ENCODE measurements at places on chromosomes 3 and 15.
A peak's percentile ranks its signal among the peaks of the same experiment; 100 is the strongest.

DNA sequence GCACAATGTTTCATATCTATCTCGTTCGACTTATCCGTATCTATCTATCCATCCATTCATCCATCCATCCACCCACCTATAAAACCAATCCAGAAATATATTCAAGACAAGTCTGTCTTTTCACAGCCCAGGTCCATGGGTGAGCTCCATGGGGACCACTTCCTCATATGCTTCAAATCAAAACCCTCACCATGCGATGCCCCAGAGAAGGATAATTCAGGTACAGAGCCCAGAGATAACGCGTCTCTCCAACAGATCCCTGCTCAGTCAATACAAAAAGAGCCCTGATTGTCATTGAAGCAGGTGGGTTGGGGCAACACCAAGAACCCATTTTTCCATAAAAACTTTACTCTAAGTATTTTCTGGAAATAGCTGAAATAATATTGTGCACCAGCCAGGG is 47.2 kb downstream of the PCSK6 start:
- DNase-seq = no peak

DNA sequence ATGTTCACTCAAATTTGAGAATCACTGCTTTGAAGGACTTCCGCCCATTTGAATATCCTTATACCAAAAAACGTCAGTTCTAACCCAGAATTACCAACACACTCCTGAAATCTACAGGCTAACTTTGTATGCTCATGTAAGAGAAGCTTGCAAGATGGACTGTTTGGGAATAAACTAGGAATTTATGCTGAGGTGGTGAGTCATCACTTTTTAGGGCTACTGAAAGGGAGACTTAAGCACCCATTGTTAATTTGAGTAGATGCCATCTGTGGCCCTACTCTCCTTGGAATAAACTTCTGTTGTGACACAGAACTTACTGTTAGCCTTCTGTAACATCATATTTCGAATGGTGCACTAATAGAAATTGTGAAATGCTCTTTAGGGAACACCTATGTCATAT is 74.6 kb downstream of the FGF12 start:
- DNase-seq = no peak

DNA sequence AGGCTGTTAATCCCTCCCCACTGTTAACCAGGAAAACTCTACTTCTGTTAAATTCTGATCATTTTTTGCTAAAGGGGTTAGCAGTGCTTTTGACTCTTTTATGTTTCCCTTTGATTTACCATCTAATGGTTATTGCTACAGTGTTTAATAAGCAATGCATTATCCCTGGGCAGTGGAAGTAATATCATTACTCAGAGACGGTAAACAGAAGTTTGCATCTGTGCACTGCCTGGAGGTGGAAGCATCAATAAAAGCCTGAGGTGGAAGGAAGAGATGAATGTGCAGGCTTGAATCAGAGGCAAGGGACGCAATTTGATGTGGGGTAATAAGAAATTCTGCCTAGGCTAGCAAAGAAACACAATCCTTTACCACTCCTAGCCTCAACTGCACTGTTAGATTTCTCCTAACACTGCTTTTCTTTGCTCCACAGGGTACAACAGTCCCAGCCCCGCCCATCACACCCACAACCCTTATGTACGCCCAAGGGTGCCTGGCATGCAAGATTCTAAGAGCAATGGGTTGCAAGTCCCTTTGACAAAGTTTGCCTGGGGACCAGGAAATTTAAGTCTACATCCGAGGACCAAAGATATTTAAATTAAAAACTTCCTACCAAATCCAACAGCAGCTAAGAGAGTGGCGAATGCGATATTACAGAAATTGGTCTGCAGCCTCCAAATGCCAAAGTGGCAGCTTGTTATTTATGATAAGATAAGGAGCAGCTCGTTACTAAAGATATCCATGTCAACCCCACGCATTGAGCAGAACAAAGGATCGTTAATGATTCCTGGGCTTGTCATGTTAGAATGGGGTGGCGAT is 261.4 kb downstream of the FHIT start:
- DNase-seq = no peak

- no peak for DNase-seq
Measured at GRCh38 chr3:17025594-17026139, 140.9 kb downstream of the PLCL2 start.

- DNase-seq = no peak
Measured at GRCh38 chr15:89111352-89111751, 23.1 kb downstream of the ABHD2 start.

DNA sequence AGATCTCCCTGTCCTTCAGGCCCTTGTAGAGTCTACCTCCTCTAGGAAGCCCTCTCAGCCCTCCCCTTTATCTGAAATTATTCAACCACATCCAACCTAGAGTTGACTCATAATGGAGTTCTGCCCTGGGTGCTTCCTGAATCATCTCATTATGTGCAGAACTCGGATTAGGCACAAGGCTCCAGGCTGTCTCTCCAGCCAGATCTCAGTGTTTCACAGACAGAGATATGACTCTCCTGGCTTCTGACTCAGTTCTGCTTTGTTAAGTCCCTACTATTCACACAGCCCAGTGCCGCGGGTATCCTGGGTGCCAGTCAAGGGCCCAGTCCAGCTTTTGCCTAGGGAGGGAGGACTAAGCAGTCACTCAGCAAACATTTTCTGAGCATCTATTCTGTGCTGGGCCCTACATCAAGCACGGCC is 9.3 kb downstream of the STRA6 start:
- peak; percentile 27 for DNase-seq

DNA sequence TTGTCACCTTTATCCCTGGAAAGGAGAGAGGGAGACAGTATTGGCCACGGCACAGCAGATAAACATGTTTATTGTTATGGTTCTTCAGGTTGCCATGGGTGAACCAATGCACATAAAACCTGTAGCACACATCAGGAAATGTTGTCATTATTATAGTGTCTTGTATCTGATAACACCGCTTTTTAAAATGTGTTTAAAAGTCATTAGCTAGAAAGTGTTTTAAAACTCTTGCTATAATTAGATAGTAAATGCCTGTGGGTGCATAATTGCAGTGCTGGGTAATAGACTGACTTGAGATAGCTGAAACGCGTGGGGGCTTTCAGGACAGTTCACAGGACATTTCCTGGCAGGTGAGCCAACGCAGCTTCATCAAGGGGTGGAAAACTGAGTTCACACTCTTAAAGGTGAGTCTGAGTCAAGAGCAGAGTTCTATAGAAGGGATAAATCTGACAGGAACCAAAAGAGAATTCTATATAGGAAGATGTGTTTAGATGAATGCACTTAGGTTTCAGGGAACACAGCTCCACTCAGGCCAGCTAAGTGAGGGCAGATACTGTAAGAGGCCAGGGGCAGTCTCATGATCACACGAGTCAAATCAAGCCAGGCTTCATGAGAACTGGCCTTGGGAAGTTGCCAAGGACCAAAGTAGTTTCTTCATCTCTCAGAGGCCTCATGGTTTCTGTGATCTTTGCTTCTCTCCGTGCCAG is 35.6 kb upstream of the PPP4R2 start:
- DNase-seq = no peak

- DNase-seq = peak; percentile 90
Measured at GRCh38 chr3:14371573-14372474, 30.6 kb upstream of the SLC6A6 start.

GRCh38 chr3:122936335-122936734 is 91.2 kb downstream of the SEMA5B start:
- no peak for DNase-seq

DNA sequence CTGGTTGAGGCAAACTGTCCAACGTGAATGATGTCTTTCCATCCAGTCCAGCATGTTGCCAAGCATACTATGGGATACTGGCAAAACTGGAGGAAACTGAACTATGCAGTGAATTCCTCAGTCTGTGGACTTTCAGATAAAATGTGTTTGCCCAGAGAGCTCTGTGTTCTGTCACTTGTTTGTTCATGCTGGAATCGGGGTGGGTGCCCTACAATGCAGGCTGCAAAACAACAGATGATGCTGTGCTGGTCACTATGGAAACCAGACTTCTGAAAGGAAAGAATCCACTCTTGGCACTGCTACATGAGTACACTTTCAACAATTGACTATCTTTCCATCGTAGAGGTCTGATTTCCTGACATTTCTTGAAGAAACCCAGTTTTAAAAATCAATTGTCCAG is 272.5 kb upstream of the ARHGEF26 start:
- no peak for DNase-seq

GRCh38 chr15:60667190-60667868 is 188.4 kb upstream of the ICE2 start:
- no peak for DNase-seq

- DNase-seq = no peak
Measured at GRCh38 chr15:59306520-59307164, 66.0 kb downstream of the MYO1E start.

- DNase-seq = no peak
Measured at GRCh38 chr15:31501536-31502157, 175.0 kb downstream of the KLF13 start.

DNA sequence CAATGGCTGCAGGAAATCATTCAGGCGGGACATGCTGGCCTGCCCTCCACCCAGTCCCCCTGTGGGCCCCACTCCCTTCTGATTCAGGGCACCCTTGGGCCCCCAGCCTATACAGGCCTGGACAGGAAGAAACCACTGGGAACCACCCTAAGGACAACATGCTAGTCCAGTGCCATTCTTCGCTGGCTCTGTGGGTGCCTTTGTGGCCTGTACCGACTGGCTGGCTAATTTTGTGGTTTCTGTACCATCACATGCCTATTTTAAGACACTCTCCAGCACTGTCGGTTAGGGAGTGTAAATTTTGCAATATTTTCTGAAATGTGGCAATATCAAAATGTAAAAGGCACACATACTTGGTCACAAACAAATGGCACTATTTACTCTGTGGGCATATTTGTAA is 61.4 kb upstream of the POLG start:
- DNase-seq = no peak

DNA sequence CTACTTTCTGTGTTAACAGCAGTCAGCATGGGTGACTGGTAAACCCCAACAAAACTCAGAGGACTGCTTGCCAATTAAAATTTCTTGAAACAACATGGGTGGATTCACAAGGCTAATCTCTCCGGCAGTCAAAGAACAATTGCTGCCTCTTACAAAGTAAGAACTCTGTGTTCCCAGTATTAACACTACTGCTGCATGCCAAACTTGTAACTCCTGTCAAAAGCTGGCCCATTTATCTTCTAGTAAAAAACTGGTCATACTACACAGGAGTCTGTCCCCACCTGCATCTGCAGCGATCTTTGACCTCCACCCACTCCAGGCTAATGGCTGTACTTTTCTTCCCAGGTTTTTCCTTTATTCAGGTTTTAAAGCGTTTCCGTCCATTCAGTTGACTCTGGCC is 8.7 kb upstream of the ZNF589 start:
- DNase-seq = no peak

- no peak for DNase-seq
Measured at GRCh38 chr3:52880047-52880446, 17.3 kb downstream of the STIMATE start.

DNA sequence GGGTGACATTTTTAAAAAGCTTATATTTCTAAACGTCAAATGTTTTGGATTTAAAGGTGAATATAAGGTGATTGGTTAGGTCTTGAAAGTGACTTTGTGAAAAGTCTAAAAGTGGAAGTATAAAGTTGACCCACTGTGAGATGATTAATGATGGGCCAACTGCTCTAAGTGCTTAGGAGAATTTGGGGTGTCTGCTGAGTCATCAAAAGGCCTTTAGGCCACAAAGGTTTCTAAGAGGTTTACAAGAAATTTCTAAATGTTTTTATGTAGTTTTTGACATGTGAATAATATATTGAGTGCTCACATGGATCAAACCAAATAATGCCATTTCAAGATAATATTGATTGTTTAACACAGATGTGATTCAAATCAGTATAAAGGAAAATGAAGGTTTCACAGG is 39.2 kb upstream of the SLC2A2 start:
- DNase-seq = no peak

DNA sequence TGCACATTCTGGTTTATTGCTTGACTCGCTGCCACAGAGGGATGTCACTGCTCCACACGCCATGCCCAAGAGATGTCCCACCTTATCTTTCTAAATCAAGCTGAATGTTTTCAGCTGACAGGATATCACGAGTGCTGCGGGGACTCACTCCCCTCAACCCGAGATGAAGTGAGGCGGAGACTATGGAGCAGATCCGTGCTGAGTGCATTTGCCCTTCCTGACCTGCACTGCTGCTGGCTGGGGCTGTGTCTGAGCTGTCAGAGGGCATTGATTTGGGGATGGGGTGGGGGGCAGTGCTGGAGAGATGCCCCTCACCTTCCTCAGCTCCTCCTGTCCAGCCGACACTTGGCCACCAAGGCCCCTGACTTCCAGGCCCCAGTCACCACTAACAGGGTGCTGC is 40.5 kb upstream of the CSPG4 start:
- no peak for DNase-seq

- no peak for DNase-seq
Measured at GRCh38 chr3:157058392-157059071, 101.4 kb downstream of the CCNL1 start.

GRCh38 chr3:12910356-12911099 is 69.2 kb upstream of the RPL32 start:
- no peak for DNase-seq

GRCh38 chr15:78347586-78348543 is 7.7 kb downstream of the CRABP1 start:
- no peak for DNase-seq

GRCh38 chr3:197782230-197782629 is 8.8 kb upstream of the LRCH3 start:
- no peak for DNase-seq

- no peak for DNase-seq
Measured at GRCh38 chr3:126340943-126341754, 16.1 kb downstream of the KLF15 start.

DNA sequence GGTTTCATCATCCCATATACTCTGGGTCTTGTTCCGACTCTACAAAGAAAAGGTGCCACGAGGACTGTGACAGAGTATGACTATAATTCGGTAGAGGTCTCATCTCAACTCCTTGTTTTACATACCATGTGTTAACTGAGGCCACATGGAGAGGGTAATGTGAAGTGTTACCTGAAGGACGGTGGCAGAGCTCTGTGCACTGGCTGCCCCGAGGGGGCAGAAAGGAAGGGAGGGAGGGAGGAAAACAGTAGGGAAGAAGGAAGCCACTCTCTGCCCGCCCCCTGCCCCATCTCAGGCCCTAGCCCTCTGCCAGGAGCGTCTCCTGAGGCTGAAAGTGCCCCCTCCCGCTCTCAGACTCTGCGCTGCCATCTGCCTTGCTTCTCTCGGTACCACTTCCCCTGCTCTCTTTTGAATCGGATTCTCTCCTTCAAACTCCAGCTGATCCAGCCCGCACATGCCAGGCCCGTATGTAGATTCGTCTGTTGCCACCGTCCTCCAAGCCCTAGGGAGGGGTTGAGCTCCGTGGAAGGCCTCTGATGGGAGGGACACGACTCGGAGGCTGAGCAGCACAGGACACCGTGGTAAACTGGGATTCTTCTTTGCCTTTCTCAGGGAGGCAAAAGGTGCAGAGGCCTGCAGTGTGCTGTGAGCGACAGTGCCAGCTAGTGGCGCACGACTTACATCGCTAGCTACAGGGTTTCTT is 70.5 kb upstream of the ATP10A start:
- peak; percentile 67 for DNase-seq

DNA sequence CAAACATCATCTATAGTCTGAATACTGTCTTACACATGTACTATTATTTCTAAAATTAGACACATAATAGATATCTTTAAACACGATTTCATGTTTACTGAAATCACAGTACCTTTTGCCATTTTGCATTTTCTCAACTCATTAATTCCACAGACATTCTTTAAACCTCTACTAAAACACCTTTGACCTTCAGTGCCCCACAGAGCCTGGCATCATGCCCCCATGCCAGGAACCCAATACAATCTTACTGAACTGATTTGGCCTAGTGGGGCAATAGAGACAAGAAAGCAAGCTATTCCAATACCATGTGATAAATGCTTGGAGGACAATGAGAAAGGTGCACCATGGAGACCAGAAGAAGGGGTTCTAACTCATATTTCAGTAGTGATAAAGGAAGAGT is 19.3 kb upstream of the GUCA1C start:
- no peak for DNase-seq

- DNase-seq = peak; percentile 31
Measured at GRCh38 chr3:132256989-132257388, 60.2 kb upstream of the ACP3 start.

All from SW480 (cell line).